ENCODE measurements at places on chromosomes 6 and 20.

- DNase-seq, result no peak
Observed at GRCh38 chr20:64209148-64209547, 44.9 kb downstream of the MYT1 start.

- no peak for DNase-seq
Observed at GRCh38 chr6:150857062-150857944, 8.2 kb upstream of the MTHFD1L start.

DNA sequence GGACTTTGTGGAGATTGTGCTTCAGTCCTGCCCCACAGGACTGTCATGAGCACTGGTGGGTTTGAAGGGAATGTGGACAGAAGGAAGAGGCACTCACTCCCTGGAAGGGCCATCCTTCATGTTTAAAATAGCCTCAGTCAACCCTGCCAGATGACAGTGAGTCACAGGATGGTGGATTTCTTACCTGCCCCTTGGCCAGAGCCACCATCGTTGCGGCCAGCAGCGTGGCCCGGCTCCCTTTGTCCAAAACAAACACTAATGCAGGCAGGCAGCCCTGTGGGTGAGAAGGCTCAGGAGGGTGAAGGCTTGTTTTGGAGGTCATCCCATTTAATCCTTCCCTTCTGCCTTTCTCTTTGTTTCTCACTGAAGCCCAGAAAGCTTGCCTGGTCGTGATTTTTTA lies 422.7 kb downstream of the CD83 start:
- no peak for DNase-seq

- DNase-seq, result no peak
Observed at GRCh38 chr20:32078791-32079190, 26.7 kb downstream of the HCK start.

DNA sequence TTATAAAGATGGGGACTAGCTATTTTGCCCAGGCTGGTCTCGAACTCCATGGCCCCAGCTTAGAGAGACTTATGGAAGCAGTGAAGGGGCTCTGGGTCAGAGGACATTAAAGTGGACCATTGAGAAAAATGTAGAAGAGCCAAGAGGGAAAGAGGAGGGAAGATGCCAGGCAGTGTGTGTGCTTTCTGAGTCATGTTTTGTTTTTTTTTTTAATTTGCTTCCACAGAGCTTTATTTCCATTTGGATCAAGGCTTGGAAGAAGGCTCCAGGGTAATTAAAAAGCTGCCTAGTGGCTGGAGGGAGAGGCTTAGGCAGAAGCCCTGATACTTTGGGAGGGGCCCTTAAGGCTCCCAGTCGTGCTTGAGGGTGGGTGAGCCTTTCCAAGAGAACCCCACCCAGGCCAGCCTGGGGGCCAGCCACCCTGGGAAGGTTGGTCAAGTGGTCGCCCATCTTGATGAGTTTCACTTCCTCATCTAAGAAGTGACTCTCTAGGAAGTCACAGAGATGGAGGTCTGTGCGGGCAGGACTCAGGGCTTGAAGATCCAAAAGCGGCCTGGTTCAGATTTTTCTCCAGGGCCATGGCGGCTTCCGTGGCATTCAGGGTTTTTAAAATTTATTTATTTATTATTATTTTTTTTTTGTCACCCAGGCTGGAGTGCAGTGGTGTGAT lies 3.0 kb upstream of the ZNF335 start:
- DNase-seq, result no peak

- no peak for DNase-seq
Observed at GRCh38 chr20:36098364-36098763, 56.2 kb upstream of the EPB41L1 start.

DNA sequence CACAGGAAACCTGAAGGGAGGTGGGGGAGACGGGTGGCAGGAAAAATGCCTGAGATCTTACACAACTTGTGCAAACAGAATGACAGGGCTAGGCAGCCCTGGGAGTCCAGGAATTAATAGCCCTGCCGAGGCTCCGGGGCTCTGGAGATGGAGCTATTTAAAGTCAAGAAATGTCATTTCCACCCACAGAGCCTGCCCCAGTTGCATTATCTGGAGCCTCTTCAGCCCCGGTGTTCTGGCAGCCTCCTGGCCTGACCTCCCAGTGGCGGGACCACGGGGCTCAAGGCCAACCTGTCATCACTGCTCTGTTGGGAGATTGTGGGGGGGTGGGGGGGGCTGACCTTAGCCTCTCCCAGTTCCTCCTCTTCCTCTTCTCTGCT lies 28.5 kb upstream of the SCUBE3 start:
- DNase-seq, result no peak

GRCh38 chr6:32178547-32179440 lies 589 bp downstream of the RNF5 start:
- no peak for DNase-seq

DNA sequence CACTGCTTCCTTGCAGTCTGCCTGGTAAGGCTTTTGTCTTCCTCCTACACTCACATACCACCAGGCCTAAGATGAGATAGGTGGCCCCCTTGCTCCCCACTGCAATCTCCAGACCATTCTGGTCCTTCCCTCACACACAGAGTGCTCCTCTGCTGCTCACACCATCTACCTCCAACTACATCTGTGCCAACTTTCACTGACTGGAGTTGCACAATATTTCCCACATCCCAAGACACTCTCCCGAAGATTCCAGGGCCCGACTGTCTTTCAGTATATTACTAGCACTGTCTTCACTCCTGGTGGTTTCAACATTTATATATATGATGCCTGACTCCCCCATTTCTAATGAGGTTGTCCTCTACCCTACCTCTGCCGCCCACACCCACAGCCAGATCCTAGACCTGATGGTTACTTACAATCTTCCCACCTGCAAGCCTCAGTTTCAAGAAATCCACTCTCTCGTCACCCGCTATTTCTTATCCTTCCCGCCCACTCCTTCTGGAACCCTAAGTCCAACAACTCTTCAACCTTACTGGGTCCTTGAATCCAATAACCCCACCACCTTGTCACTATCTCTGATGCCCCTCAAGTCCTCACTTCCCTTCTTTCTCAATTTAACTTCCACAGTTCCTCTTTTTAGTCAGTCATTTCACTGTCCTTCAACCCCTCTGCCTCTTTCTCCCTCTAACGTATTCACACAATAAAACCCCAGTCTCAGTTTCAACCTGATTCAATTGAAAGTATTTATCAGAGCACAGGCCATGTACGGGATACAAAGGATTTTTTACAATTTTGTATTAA lies 21.6 kb downstream of the RALGAPA2 start:
- DNase-seq, result no peak

Measured in stimulated activated CD4-positive, alpha-beta T cell treated with anti-CD3 and anti-CD28 coated beads, Interleukin-15, amount 100 ng/mL, for 48 hours (primary cell).